Occipital lobe (tissue), 3 donors: ENCODE measurements at places on chromosomes 12 and 14.

DNA sequence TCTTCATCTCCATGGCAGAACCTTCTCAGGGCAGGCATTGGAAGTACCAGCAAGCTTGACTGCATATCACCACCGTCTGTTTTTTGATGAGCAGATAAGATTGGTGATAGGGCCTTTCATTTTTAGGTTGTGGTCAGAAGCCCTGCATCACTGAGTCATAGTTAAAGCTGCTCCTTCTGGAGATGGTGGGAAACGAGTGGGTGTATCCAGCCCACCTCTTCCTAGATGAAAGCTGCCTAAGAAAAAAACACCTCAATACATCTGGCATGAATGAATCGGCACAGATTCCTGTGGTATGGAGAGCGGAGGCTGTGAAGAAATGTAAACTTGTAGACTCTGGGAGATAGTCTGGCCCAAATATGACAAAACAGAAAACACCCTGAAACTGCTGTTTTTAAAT is 248.7 kb upstream of the EGLN3 start:
- DNase-seq = no peak

DNA sequence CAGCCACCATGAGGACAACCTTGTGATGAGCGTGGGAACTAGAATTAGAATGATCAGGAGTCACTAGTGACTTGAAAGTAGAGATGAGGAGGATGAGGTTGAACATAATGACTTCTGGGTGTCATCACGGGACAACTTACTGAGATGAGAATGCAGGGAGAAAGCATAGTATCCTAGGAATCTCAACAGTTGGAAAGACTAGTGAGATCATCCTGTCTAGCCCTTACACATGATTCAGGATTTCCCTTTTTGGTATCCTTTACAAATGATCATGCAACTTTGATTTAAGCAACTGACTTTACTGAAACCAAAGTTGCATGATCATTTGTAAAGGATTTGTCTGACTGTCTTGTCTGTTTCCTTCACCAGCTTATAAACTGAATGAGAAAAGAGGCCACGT is 51.8 kb upstream of the HIF1A start:
- no peak for DNase-seq

DNA sequence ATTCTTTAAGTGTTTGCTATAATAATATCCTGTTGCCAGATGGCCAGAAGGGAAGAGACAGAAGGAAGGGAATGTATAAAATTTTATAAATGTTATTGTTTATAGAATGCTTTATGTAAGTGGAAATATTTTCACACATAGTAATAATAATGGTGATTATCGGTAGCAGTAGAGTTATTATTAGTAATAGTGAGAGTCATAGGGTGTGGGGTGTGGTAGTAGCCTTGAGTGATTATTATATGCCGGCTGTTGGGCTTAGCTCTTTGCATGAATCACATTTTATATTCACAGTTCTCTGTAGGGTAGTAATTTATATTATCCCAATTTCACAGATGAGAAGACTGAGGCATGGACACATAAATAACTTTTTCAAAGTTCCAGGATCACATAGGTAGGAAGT is 391.4 kb downstream of the C12orf75 start:
- no peak for DNase-seq

- no peak for DNase-seq
Observed at GRCh38 chr14:53055003-53055402, 98.1 kb downstream of the DDHD1 start.

DNA sequence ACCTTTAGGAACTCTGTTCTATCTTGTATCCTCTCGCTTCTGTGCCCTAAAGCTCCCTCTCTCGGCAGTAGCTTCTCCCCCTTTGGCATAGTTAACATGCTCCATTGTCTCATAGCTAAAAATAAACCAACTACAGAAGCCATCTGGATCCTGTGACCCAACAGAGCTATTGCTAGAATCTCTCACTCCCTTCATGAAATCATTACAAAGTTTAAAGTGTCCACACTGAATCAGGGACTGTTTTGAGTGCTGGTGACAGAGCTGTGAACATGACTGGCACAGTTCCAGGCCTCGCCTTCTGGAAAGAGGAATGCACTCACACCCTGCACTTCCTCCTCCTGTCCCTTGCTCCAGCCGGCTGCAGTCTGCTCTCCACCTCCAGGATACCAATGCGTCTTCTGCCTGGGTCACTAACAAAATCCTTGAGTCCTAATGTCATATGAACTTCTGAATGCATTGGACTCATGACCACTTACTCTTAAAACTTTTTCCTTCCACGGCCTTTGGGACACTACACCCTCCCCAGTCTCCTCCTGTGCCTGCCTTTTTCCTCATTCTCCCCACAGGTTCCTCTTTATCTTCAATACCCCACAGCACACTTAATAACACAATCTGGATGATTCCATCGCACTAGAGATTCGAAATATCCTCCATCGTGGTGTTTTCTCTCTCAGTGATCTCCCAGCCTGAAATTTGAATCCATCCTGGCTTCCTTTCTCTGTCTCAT is 13.2 kb downstream of the PLBD1 start:
- no peak for DNase-seq
